DMS79 (cell line): ENCODE measurements at places on chromosomes 3 and 15.

GRCh38 chr15:88454236-88454635 is 13.0 kb downstream of the MRPL46 start:
- no peak for DNase-seq

DNA sequence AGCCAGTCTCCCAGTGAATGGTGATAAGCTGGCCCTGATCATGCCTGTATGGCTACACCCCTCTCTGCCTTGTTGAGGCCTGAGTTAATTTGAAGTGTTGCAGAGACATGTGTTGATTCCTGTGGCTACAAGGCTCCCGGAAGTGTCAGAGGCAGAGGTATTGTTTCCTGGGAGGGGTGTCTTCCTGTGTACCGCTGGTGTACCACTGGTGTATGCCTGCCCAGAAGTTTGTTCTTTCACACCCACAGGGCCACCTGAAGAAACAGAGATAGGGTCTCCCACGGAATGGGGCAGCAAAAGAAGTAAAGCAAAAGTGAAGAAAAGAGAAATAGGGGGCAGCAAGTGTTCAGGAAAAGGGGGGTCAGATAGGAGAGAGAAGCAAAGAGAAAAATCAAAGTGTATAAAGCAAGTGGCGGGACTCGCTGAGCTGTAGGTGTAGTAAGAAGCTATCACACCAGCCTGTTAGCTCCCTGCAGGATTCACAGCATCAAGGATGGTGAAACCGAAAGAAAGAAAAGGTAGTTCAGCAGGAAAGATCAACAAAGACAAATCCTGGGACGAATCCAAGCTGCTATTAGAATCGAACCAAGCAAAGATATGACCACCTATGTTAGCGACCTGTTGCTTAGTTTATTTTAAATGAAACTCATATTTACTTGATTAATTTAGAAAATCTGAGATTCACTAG is 36.6 kb upstream of the CD47 start:
- no peak for DNase-seq

- no peak for DNase-seq
Observed at GRCh38 chr15:56038015-56038414, 44.6 kb upstream of the NEDD4 start.

- DNase-seq: no peak
Observed at GRCh38 chr3:78344918-78345317, 1305.0 kb downstream of the ROBO2 start.
